Dorsolateral prefrontal cortex (tissue), 122 donors: ENCODE measurements at places on chromosomes 4 and X.

GRCh38 chrX:70025464-70025863, 24.3 kb downstream of the AWAT2 start:
- DNase-seq, result no peak

GRCh38 chr4:111040904-111041303, 418.0 kb upstream of the PITX2 start:
- no peak for DNase-seq

- no peak for DNase-seq
These were observed 17.2 kb downstream of the ZCCHC13 start for GRCh38 chrX:74321191-74321590.

- no peak for DNase-seq
These were observed 1941.5 kb upstream of the PCDH10 start for GRCh38 chr4:131207589-131207988.

DNA sequence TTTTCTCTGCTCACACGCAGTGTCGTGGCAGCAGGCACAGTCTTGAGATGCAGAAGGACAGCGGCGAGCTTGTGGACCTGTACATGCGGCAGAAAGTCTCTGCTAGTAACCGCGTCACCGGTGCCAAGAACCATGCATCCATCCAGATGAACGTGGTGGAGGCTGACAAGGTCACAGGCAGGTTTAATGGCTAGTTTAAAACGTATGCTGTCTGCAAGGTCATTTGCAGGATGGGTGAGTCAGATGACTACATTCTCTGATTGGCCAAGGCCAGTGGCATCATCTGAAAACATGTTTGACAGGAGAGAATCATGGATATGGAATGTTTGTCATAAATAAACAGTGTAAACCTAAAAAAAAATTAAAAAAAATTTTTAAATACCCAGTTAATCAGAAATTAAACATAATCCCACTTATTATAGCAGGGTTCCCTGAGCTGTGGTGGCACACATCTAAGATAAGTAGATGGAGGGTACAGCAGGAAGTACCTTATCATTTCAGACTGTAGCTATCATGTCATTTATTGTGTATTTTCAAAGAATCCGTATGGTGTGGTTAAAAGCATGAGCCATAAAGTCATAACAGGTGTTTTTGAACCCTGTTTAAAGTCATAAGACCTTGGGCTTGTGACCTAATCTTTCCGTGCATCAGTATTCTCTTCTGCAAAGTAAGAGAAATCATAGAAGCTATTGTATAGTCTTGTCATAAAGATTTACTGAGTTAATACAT, 7.5 kb upstream of the BMP2K start:
- DNase-seq, result no peak

- no peak for DNase-seq
These were observed 68.4 kb upstream of the MID1IP1 start for GRCh38 chrX:38732866-38733265.

GRCh38 chr4:86432559-86433134, 72.8 kb upstream of the MAPK10 start:
- DNase-seq, result no peak

- no peak for DNase-seq
These were observed 23.2 kb downstream of the HDX start for GRCh38 chrX:84479086-84479485.

GRCh38 chr4:8369426-8370105, 71.0 kb downstream of the ACOX3 start:
- DNase-seq, result no peak

- no peak for DNase-seq
These were observed 288.7 kb downstream of the CAMK2D start for GRCh38 chr4:113472864-113473263.

DNA sequence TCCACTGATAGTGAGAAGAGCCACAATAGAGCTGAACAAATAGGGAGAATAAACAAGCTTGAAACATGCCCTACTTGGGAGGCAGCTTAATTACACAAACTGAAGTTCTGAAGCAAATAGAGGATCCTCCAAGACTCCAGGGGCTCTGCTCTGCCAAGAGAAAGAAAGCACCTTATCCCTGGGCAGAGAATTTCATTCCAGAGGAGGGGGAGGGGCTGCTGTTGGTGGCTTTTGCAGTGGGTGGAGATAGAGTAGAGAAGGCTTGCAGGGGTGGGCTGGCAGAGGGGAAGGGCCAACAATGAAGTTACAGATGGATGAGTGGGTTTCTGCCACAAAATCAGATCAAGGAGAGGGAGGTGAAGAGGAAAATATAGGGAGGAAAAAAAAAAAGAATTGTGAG, 1.0 kb upstream of the LPAR4 start:
- no peak for DNase-seq

DNA sequence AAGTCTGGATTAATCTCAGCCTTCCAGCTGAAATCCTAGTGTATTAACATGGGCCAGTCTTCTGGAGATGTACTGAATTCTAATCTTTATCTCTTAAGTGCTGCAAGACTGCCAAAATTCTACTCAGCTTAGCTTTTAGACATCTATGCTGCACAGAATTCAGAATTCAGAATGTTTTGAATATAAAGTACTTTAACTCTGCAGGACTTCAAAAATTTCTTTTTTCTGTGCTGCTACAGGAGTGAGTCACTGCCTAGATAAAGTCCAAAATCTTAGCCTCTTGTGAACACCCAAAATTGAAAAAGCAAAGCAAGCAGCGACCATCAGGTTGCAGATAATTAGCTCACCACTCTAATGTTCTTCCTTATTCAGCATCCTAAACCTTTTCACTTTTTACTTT, 1092.6 kb upstream of the PCDH10 start:
- no peak for DNase-seq

- DNase-seq, result no peak
These were observed 12.8 kb downstream of the HTT start for GRCh38 chr4:3087115-3087797.

- DNase-seq, result no peak
These were observed 3.7 kb upstream of the UGT2A1 start for GRCh38 chr4:69656653-69657158.

- DNase-seq, result no peak
These were observed 99.9 kb downstream of the DCLK2 start for GRCh38 chr4:150178161-150178560.

DNA sequence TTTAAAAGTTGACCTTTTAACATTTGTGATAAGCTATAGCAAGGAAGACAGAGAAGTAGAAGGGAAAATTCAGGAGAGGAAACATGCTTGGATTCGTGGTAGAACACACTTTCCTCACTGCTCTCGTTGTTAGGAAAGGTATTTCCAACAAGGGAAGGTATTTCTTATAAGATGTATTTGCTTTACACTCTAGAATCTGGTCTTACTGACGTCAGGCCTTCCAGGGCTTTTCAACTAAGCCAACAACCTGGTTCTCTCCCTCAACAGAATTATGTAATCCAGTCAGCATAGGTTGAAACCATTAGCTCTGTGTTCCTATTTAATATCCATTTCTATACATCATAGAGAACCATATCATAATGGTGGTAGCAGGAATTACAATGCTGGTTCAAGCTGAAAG, 241.9 kb downstream of the SLC39A8 start:
- no peak for DNase-seq

DNA sequence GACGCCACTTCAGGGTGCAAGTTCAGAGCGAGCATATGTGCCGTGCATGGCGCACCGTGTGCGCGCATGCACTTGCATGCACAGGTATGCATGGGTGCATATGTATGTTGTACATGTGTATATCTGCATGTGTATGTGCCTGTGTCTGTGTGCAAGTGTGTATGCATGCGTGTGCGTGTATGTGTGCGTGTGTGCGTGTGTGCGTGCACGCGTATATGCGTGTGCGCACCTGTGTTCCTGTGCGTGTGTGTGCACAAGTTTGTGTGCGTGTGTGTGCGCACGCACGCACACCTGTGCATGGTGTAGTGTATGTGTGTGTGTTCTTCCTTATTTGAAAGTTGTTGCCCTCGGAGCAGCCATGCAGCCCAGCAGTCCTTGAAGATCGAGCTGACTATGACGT, 76.8 kb downstream of the GPR143 start:
- DNase-seq, result no peak

DNA sequence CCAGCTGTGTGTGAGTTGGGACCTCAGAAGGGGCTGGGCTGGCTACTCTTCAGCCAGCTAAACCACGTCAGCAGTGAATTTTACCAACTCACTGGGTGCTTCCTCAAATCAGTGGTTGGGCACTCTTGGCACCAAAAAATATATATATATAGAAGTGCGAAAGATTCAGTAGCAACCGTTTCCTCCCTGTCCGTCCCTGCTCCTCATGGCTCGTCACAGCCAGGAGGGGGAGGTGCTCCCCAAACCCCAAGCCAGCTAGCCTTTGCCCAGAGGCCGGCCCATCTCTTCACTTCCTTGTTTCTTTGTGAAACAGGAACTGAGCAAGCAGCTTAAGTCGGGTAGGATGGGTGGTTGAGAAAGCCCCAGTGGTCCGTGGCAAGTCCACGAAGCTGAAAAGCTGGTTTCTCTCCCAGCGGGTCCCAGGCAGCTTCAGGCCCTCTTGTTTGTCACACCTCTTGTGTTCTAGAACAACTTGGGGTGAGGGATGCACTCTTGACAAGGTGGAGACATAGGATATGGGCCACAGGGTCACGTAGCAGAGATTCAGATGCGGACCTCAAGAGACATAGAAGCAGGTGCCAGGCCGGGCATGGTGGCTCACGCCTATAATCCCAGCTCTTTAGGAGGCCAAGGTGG, 6.8 kb upstream of the SASH3 start:
- DNase-seq, result peak; percentile 14

DNA sequence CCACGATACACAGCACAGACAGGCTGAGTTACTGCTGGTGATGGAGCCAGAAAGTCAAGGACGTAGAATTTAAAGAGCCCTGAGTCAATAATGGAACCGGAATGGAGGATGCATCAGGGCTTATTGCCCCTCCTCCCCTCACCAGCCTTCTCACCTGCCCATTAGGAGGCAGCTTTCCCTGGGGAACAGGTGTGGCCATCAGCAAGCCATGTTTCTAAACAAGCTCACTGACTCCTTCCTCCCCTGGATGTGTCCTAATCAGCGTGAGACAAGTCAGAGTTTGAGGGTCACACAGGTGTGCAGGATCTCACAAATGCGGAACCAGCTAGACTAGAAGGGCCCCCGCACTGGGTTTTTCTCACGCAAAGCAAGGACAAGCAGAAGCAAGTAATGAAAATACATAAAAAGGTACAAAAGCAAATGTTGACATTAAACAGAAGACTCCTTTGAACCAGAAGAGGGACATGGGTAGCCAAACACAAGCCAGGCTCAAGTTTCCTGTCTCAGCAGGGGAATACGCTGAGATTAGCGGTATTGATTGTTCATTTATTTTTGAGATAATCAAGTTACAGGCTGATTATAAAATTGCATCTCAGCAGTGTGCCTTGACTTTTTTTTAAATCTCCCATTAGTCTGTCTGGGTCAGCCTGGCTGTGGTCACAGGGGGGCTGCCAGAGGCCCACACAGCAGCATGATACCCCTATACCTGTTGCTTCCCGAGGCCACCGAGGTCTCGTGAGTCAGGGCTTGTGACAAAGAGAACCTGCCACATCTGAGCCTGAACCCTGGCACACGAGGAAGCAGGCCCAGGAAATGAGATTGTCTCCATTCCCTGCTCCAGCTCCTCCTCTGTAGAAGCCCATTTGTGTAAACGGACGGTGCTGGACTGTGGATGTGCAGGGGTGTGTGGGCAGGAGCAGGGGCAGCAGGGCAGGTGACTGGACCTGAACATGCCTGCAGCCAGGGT, 37.4 kb downstream of the CCKAR start:
- DNase-seq, result no peak

- peak; percentile 54 for DNase-seq
These were observed 14.5 kb downstream of the SPACA5 start for GRCh38 chrX:48021026-48021900.

GRCh38 chrX:150761176-150761818, 68.1 kb downstream of the MTMR1 start:
- DNase-seq, result no peak

DNA sequence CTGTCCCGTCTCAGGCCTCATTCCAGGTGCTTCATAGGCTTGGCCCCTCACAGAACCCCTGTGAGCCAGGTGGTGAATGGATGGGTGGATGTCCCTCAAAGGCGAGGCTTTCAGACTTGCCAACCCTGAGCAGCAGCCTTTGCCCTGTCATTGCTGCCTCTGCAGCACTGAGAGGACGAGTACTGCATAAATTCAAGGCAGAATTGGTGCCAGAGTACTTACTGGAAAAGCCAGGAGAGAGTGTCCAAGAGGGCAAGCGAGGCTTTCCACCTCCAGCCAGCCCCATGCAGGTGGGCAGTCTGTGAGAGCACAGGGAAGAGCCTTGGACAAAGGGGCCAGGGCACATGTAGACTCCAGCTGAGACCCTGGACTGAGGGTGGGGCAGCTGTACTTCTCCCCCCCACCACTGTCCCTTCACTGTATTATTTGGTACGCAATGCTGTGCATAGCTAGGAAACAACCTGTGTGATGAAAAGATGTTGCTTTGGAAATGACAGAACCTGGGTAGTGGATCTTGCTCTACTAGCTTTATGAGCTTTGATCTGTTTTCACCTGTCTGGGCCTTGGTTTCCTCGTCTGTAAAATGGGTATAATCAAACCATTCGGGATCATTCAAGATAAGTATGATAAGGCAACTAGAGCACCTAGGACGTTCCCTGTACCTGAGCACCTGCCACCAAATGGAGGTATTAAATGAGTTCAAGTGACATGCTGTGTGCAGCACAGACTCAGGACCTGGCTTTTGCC, 224.9 kb upstream of the PSAPL1 start:
- DNase-seq, result no peak

GRCh38 chr4:158121161-158121579, 51.7 kb downstream of the GASK1B start:
- no peak for DNase-seq

DNA sequence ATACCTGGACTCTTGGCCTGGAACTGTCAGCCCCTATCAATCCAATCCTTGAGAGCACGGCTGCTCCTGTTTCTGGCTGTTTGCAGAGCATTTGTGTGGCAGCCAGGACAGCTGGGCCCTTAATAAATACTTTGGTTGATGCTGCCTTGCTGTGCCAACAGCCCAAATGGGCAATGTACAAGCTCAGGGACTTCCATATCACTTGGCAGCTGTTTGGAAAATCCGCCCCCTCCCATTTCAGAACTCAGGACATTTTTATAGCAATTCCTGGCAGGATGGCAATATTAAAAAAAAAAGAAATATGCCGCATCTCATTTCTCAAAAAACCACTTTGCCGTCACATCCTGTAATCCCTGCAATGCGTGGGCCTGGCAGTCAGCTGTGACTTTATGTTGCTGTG, 218.9 kb downstream of the HS3ST1 start:
- no peak for DNase-seq

GRCh38 chr4:38430841-38431240, 233.2 kb upstream of the KLF3 start:
- no peak for DNase-seq

- DNase-seq, result no peak
These were observed 149.2 kb upstream of the ANKRD50 start for GRCh38 chr4:124861761-124862160.

- DNase-seq, result no peak
These were observed 119.8 kb downstream of the ZNF330 start for GRCh38 chr4:141340458-141340857.

DNA sequence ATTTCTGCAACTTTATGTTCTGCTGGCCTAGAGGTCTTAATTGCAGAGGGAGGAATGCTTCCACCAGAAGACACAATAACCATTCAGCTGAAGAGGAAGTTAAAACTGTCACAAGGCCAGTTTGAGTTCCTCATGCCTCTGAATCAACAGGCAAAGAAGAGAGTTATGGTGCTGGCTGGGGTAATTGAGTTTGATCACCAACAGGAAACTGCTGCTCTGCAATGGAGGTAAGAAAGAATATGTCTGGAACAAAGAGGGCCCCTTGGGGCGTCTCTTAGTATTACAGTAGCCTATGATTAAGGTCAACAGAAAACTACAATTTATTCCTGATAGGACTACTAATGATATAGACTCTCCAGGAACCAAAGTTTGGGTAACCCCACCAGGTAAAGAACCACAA, 744.0 kb downstream of the FSTL5 start:
- no peak for DNase-seq
